ENCODE measurements at places on chromosomes 7 and 10.

GRCh38 chr10:45154502-45154901, 153.8 kb downstream of the ZNF22 start:
- DNase-seq = no peak

DNA sequence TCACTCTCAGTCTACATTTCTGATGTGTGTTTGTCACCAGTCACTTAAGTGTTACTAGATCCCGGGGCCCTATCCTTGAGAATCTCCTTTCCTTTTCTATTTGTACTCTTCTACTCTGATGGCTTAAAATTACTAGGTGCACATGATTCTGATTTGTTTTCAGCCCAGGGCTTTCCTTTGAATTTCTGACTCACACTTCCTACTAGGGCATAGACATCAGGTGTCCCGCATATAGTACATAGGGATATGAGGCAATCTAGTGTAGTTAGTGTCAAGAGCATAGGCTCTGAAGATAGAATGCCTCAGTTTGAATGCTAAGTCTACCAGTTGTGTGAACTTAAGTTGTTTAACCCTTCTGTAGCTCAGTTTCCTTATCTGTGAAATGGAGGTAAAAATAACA, 49.4 kb upstream of the LRRN3 start:
- no peak for DNase-seq

DNA sequence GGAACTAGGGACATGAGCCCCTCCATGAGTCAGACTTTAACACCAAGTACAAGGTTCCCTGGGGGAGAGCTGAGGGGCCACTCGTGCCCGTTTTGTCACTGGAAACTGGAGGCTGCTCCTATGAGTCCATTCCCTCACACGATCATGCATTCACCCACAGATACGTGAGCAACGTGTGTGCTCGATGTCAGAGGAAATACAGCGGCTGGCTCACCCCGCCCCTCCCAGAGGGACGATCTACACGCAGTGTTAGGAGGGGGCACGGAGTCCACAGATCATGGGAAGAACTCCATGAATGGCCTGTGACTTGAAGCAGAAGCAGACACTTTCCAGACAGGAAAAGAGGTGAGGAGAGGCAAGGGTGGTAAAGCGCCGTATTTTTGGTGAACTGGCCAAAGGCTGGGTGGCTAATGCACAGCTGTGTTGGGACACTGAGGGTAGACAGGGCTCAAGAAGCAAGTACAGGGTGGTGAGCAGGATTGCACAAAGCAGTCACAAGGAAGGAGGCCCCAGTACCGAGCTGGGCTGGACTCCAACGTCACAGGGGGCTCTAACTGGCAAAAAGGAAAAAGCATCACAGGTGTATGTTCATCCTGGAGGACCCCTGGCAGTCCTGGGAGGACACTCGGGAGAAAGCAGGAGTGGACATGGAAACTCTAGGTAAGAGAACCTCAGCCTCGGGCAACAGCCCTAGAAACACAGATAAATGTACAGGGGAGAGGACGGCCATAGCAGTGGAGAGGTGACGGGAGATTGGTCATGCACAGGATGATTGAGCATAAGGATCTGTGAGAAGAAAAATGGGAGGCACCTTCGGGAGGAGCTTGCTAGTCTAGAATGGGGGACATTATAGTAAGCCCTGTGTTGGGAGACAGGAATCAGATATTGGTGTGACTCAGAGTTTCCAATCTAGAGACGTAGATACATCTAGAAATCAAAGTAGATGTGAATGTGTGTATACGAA, 41.2 kb downstream of the TNS3 start:
- DNase-seq = no peak

DNA sequence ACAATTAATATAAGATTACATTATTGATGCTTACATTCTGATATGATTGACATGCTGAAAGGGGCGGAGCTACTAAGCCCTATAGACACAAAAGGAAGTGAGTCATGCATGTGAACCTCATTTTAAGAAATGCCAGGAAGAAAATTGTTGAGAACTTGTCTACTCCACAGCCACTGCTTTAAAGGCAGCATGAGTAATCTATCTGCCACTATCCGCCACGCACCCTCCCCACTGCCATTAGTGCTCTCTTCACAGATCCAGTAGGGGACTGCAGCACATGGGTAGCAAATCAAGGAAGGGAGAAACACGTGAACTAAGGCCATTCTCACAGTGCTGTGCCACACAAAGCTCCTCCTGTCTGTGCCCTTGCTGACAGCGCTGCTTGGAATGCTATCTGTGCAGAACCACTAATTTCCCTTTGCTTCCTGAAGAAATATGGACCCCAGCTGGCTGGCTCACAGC, 524.8 kb downstream of the GRM8 start:
- DNase-seq = no peak

DNA sequence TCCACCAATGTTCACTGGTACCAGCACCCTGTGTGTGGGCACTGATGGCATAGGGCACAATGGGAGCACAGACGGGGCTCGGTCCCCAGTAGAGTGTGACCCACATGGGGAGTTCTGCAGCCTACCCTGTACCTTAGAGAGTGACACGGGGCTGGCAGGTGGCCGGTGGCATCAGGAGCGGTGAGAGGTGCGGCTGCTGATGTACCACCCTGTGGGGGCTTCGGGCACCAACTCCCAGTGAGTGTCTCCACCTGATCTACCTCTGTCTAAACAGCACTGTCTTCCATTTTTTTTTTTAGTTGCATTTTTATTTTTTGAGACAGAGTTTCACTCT, 4.1 kb downstream of the JAKMIP3 start:
- no peak for DNase-seq

DNA sequence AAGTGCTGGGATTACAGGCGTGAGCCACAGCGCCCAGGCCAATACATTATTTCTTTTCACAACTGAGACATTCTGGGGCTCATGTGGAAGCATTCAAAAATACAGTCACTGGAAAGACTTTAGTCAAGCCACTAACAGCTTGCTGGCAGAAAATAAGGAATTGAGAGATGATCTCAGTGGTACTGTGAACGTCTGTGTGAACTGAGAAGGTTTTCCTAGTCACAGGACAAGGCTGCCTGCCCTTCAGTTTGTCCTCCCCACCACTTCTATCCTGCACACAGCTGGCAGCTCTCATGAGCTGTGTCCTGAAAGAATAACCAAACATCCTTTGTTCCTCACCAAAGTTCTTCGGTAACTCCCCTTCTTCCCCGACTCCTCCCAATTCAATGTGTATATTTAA, 31.3 kb upstream of the ITGA8 start:
- DNase-seq = no peak

GRCh38 chr7:30313348-30313747, 29.0 kb downstream of the ZNRF2 start:
- DNase-seq = no peak

GRCh38 chr10:123068087-123068853, 59.5 kb downstream of the ACADSB start:
- no peak for DNase-seq

DNA sequence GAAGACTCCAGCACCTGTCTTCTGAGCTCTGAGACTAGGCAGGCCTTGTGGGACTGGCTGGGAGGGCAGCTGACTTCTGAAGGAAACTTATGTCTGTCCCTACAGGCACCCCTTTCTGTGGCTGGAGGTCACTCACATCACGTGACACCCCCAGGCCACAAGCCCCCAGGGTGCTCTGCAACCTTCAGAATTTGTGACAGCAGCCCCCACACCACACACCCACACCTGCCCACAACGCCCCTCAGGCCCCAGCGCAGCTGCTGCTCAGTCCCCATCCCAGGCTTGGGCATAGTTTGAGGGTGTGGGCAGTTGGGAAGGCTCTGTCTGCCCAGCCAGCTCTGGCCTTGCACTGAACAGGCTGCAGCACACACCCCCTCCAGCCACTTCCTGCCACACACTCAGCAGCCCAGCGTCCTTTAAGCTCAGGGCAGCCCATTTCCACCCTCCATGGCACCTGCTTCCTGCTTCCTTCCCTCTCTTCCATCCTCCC, 80.0 kb upstream of the UNC5B start:
- DNase-seq = no peak

GRCh38 chr7:34838329-34838728, 180.3 kb downstream of the NPSR1 start:
- no peak for DNase-seq

DNA sequence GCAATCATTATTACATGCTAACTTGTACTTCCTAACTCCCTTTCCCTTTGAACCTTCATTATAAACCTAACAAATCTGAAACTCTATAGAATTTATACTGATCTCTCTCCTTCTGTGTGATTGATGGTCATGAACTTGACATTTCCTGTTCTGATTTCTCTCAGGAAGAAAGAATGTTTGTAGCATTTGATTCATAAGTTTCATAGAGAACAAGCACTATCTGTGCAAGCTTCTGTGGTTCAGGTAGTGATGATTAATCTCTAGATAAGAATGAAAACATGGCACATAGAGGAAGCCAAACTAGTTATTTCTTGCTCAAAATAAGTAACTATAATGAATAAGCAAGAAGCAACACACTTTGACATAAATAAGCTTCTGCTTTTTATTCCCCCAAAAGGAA, 34.2 kb downstream of the TFPI2 start:
- no peak for DNase-seq

- no peak for DNase-seq
These were observed 642.8 kb upstream of the POT1 start for GRCh38 chr7:125572414-125572813.

- peak; percentile 13 for DNase-seq
These were observed 108.7 kb downstream of the TYW1 start for GRCh38 chr7:67105377-67105776.

- DNase-seq = no peak
These were observed 63.2 kb upstream of the EXOC6 start for GRCh38 chr10:92785118-92785517.

DNA sequence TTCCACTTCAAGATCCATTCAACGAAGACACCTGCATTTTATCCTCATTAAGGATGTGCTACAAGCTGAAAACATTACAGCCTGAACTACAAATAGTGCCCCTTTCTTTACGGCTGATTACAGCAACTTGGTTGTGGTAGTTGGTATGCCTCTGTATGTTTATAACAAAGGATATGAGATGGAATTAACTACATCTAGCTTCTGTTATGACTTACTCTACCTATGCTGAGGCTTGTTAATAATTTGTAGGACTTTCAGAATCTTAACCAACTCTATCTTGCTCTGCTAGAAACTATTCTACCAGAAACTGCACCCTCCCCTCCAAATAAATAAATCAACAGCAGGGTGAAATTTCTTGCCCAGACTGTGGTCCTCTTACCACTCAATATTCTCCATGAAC, 448.1 kb downstream of the GRM8 start:
- DNase-seq = no peak

GRCh38 chr10:80579181-80579763, 41.6 kb downstream of the SH2D4B start:
- DNase-seq = no peak

DNA sequence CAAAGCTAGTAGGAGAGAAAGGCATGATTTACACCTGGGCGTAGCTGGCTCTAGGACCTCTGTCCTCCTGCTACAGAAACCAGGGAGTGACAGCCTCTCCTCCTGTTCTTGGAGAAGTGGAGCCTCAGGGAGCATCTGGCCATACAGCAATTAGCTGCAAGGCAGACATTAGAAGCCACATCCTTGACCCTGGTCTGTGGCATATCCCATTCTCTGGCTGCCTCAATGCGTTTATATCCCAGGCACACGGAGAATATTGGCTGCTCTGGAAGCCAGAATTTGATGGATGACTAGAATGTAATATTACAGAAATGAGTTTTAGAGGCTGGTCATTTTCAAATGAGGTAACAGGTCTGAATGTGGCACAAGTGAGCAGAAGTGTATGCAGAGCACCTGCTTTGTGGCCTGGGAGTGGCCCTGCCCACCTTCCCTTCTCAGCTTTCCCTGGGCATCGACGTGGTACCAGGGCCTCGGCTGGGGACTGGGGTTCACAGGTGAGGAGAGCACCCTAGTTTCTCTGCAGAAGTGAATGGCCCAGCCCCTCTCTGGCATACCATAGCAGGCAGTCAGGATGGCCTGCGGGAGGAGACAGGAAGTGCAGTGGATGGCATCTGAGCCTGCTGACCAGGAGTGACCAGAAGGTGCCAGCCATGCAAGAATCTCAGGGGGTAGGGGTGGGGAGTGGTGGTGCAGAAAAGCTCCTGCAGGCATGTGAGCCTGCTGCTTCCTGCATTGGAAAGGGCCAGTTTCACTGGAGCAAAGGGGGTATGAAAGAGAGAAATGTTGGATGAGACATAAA, 367.2 kb upstream of the ZNF32 start:
- DNase-seq = no peak

DNA sequence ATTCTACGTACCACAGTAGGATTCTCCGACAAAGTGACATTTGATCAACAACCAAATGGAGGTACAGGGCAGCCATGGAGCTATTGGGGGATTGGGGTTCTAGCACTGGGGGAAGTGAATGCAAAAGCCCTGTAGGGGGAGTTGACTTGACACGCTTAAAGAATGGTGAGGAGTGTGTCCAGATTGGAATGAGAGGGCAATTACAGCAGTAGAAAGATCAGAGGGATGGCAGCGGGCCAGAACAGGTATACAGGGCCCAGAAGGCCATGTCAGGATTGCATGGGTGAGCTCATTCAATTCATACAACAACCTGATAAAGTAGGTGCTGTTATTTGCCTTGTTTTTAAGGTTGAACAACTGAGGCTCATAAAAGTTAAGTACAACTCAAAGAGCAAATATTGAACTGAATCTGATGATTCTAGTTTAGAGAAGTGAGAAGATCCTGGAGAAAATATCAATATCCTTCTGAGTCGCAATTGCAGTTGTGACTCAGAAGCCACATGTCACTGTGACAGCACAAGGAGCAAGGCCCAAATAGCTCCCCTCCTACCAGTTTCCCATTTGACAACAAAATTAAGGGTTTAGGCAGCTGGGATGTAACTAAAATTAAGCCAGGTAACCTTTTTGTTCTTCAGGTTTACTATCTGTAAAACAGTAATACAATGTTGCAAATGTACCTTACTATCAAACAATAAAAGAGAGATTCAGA, 28.0 kb upstream of the CTTNBP2 start:
- DNase-seq = no peak

- DNase-seq = no peak
These were observed 809 bp upstream of the OGA start for GRCh38 chr10:101818872-101819633.

GRCh38 chr10:89001024-89001728, 10.6 kb downstream of the FAS start:
- DNase-seq = peak; percentile 67

DNA sequence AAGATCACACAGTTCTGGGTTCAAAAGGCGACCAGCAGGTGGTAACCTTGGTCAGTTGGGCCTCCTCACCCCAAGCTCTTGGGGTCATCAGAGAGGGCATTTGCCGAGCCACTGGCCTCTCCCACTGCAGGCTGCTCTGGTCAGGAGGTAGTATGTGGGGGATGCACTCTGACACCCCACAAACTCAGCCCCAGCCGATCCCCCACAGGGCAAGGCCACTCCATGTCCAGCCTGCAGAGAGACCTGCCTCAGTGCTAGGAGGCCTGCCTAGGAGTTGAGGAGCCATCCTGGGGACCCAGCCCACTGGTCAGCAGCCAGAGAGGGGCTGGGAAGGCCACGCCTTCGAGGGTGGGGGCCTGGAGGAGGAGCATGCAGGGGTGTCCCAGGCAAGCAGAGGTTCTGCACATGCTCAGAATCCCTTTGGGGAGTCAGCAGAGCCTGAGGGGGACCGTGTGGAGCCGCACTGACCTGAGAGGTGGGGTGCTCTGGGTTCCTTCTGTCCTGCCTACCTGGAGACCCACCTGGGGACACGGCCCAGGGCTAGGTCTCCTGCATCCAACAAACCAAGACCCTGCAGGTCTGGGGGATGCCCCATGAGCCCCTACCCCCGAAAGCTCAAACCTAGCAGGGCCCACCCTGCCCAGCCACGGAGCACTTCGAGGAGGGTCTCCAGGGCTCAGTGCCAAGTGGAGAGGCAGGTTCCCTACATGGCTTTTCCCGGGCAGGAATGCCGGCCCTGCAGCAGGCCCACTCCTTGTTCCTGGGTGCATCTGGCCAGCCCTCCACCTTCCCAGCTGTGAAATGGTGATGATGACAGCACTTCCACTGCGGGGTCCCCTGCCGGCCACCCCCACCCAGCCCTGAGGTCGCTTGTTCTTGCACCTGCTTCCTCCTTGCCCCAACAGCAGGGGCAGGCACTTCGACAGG, 58.5 kb downstream of the RASGEF1A start:
- DNase-seq = no peak

Data from CD4-positive, alpha-beta T cell treated with Interleukin-21 for 1 hour (primary cell).